ENCODE measurements at places on chromosomes 5 and 9.

DNA sequence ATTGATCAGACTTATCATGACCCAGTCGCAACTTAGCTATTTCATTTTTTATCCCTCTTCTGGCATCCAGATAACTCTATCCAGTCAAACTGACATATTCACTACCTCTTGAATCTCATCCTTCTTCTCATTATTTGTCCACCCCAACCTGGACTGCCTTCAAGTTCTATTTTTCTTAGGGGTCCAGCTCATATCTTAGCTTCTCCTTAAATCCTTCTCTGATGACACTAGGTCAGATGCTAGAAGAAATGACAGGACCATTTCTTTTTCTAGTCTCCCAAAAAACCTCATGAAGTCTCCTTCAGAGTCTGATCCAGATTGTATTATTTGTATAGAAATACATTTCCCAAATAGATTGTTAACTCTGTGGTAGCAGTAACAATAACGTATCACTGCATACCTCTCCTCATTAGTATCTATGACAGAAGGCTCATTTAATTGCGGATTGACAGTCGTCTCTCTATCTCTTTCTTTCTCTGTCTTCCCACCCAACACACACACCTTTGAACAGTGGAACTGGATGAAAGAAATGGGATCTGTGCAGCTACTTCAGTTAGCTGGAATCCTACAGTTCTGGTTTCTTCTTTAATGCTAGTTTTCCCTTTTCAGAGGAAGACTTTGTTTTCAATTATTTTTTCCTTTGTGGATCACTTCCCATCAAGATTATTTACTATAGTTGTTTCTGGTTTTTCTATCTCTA is 33.5 kb downstream of the ALDH1A1 start:
- DNase-seq: no peak

DNA sequence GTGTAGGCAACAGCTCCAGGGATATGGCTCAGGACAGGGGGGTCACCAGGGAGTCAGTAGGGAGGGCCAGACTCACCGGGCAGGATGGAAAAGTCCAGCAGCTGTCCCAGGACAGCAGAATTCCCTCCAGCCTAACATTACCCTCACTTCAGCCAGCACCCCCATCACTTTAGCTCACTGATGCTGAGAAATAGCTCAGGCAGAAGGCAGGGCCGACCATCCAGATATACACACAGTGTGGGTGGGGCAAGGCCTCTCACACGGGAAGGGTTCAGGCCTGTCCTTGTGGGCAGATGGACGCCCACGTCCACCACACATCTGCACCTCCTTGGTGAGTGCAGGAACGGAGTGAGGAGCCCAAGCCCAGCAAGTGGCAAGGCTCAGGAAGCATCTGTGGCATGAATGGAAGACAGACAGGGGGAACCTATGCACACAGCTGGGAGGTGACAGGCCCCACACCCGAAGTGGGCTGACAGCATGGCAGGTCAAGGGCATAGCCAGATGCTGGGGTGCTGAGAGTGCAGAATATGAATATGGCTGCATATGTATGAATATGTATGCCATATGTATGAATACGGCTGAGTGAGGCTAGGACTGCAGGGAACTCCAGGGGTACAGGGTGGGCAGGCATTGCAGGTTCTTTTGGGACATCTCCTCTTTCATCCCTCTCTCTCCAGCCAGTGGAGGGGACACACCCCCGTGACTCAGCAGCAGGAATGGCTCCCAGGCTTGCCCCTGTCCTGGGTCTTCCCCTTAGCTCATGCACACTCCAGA is 17.0 kb downstream of the BICD2 start:
- no peak for DNase-seq

DNA sequence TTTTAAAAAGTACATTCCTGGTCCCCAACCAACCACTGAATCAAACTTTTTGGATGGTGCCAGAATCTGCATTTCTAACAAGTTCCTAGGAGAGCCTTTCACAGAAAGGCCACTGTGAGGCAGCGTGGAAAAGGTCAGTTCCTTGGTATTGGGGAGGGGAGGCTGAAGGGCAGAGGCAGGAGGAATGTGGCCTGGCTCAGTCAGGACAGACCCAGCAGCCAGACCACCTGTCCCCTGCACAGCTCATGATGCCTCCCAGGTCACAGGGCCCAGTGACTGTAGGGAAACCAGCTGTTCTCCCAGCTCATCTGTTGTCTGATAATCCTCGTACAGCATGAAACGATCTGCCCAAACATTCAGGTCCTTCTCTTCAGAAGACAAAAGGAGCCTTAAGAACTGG is 132.9 kb downstream of the LHFPL2 start:
- DNase-seq: no peak

- DNase-seq: no peak
Measured at GRCh38 chr5:38719916-38720315, 125.9 kb upstream of the OSMR start.

GRCh38 chr5:152638996-152639552 is 234.0 kb upstream of the NMUR2 start:
- DNase-seq: no peak

DNA sequence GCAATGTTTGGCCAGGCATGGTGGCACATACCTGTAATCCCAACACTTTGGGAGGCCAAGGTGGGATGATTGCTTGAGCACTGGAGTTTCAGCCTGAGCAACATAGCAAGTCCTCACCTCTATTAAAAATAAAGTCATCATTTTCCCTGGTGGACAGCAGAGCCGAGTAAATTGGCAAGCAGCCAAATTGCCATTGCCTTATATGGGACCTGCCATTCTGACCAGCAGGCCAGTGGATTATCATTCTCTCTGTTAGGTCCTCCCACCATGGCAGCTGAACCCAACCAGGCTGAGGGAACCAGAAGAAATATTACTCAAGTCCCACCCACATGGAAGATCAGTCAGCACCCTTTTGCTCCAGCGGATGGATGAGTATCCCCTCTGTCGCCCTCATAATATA is 1829.9 kb downstream of the EFNA5 start:
- DNase-seq: no peak

GRCh38 chr9:74281674-74282073 is 215.5 kb upstream of the RORB start:
- no peak for DNase-seq

DNA sequence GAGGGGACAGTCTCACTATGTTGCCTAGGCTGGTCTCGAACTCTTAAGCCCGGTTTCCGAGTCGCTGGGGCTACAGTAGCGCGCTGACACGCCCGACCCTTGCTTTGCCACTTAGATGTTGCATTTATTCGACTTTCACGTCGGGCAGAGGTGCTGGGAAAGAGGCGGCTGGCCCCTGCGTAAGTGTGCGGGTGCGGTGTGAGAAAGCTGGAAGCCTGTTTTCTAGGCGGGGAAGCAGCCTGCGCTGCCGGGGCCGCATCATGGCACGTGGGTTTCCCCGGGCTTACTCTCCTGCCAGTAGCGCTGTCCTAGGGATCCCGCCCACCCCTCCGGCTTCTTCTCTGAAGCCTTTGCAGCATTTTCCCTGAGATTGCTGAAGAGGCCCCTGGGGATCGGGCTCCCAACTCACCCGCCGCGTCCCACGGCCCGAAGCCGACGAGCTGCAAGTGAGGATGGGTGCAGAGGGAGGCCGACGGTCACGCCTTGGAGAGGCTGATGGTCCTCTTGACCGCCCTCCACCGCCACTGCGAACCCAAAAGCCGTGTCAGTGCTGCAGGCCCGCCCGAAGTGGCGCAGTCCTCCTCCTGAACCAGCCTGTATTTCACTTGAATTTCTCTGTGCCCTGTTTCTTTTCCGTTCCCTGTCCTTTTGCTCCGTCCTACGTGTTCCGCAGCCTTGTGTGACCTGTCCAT is 5.8 kb upstream of the TRIM41 start:
- DNase-seq: no peak

- no peak for DNase-seq
Measured at GRCh38 chr5:102628441-102629175, 126.5 kb upstream of the PAM start.

- DNase-seq: no peak
Measured at GRCh38 chr5:167389537-167389936, 901.9 kb upstream of the WWC1 start.

DNA sequence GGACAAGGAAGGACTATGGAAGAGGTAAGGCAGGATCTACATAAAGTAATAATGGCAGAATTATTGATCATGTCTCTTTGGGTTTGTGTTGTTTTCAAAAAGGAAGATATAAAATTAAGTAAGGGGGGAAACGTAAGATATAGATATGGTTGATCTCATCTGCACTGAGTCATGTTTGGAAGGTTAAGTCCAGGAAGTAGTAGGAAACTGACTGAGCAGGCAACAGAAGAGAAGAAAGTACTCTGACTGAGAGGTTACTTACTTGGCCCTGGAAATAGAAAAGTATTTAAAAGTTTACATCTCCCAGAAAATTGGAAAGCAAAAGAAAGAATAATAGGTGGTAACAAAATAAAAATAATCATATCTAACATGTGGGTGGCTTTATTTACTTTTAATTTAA is 405.3 kb upstream of the RGMB start:
- no peak for DNase-seq

DNA sequence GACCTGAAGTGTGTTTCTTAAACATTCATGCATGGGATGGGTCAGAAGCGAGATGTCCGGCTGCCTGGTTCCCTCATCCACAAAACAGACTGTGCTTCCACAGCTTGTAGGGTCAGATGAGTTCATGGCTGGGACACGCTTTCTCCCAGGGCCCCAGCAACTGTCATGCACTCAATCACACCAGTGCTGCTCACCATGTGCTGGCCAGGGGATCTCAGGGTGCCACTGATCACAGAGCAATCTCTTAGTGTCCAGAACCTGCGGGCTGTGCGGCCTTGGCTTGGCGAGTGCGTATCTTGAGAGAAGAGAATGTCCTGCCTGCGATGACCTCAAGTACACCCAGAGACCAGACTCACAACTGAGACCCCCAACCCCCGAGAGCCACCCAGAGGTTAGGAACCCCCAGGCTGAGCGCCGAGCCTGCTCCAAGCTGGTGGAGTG is 26.0 kb upstream of the FCN2 start:
- DNase-seq: no peak

GRCh38 chr9:115997923-115998322 is 155.7 kb upstream of the PAPPA start:
- DNase-seq: no peak

DNA sequence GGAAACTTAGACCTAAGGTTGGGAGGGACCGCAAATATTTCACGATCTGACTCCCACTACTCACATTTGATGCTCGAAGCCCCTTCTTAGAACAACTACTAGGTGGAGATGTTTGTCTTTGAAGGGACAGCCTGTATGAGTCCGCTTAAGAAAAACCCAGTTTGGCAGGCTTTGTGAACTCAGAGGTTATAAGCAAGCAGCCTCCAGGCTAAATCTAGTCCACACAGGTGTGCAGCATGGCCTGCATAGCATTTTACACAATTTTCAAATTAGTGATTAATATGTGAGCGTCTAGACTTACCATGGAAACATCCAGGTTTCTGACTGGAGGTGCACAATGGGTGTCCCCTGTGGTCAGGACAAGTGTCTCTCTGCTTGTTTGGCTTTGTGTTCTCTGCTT is 127.1 kb downstream of the KIF4B start:
- no peak for DNase-seq
